AG10803 (cell line): ENCODE measurements at places on chromosomes 1 and 21.

- no peak for DNase-seq
These were observed 4.9 kb upstream of the GJB5 start for GRCh38 chr1:34749992-34750391.

DNA sequence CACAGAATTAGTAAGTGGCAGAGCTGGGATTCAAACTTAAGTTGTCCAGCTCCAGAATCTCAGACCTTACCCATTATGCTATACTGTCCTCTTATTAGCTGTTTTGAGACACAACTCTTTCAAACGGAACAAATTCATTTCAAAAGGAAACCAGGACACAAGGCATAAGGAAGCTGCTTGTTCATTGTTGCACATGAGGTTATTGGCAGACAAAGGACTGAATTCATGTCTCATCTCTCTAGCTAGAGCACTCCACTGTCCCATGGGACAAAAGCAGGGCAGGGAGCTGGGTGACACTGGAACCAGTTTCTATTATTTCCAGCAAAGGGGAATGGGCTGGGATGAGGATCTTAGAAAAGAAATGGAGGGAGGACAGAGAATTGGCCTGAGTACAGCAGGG lies 26.4 kb downstream of the CHI3L2 start:
- no peak for DNase-seq

DNA sequence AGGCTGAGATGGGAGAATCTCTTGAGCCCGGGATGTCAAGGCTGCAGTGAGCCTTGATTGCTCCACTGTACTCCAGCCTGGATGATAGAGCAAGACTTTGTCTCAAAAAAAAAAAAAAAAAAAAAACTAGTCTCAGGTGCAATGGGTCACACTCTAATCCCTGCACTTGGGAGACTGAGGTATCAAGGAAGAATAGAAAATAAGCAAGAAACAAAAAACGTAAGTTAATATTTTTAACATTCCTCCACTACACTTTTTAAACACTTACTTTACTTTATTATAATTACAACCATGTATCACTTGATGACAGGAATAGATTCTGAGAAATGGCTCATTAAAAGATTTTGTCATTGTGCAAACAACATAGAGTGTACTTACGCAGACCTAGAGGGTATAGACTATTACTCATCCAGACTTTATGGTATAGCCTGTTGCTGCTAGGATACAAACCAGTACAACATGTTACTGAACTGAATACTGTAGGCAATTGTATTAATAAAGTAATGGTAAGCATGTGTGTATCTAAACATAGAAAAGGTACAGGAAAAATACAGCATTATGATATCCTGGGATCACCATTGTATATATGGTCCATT lies 1244.1 kb upstream of the ADGRL4 start:
- DNase-seq: no peak

DNA sequence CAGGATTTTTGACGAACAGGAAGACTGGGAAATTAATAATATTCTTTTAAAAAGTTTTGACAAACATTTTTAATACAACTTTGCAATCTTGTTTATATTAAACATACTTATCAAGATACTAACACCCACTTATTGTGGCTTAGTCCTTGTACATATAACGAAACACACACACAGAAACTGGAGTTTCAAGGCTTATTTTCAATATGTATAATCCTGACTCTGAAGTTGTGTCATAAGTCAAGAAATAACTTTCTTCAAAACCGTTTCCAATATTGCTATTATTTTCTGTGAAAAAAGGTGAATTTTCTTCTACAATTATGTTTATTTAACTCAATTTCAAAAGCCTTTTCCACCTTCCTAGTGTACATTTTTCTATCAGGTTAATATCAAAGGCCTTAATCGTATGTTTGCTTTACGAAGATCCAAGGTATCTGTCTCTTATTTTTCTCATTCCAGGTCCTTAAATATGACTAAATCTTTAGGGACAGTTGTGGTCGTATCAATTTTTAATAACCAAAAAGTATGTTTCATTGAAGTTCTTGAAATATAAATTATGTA lies 1.8 kb downstream of the CDKN2C start:
- DNase-seq: no peak

DNA sequence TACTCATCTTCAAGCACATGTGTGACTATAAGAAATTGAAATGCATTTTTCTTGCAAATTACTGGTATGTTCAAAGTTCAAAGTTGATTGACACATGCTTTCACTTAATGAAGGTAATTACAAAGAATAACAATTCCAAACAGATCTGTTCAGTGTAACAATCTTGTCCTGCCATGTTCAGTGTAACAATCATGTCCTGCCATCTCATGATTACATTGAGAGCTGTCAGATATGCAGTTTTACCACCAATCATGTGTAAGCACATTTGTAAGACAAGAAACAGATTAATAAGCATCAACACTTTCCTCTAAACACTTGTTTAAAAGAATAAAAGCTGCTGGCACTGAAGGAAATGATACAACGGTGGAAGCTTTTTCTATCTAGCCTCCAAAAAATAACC lies 80.3 kb upstream of the ZNF281 start:
- DNase-seq: no peak

DNA sequence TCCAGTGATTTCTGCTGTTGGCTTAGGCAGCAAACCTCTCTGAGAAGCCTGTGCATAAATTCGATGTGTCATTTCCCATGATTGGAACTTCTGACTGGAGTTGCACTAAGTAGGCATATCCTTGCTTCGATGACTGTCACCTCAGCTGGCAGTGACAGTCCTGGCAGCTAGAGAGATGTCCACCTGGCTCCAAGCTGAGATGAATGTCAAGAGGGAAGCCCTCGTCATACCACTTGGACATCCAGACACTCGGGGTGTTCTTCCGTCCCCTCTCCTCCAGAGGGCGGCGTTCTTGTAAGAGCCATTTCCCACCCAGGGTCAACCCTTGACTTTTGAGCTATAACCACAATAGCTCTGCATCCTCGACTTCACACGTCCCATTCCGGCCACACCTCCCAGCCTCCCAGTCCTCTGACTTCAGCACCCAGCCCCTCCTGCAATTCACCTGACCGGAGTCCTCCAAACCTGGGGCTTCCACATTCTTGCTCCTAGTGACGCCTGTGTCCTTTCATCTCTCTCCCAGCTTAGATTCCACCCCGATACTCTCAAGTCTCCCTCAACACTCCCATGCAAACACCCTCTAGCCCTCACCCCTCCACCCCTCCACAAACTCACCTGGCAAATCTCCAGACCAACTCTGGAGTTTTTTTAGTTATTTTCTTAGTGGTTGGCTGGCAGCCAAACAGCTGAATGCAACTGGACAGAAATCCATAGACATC lies 17.3 kb downstream of the CA6 start:
- peak; percentile 42 for DNase-seq

- no peak for DNase-seq
These were observed 20.8 kb downstream of the LRRC52 start for GRCh38 chr1:165564561-165564960.

DNA sequence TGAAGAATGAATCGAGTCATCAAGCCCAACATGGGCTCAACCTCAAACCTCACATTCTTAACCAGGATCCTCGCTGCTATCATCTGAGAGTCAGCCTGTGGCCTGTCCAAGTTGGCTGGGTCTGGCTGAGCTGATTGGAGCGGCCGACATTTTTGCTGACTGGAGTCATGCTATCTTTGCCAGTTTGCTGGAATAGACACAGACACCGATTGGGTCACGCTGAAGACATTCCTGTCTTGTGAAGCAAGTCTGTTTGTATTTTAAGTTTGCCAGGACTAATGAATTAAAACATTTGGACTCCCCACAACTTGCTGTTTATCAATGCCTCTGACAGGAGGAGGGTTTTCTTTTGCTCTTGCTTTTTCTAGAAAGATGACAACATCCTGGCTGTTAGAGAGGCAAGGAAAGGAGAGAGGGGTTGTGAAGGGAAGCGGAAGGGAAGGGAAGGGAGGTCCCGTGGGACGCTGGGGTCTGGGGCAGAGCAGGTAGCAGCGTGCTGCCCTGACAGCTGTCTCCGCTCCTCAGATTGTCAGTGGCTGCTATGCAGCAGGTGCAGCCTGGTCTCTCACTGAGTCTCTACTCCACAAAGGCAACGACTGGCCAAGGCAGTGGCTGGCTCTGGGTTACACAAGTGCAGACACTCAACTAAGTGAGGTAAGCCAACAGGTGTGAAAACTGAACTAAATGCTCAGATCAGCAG lies at the start of gene MAP3K7CL:
TSS of gene MAP3K7CL (plus strand) at position 375 of the 700 bp plus-strand sequence. CDS start 2,701 bp downstream, outside the sequence.
- peak; percentile 100 for DNase-seq

DNA sequence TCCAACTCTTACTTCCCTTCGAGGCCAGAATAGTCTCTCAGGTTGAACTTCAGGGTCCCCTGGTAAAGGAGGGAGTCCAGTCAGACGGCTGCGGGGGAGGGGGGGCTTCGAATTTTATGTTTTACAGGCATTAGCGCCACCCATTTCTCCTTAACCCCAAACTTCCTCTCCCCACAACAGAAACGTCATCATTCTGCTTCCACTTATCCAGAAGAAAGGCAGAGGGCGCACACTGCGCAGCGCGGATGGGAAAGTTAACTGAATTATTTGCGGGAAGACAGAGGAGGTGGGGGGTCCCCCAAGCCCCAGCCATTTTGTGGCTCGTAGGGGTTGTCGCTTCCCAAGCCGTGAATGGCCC lies 529 bp upstream of the PRMT2 start:
- peak; percentile 90 for DNase-seq

DNA sequence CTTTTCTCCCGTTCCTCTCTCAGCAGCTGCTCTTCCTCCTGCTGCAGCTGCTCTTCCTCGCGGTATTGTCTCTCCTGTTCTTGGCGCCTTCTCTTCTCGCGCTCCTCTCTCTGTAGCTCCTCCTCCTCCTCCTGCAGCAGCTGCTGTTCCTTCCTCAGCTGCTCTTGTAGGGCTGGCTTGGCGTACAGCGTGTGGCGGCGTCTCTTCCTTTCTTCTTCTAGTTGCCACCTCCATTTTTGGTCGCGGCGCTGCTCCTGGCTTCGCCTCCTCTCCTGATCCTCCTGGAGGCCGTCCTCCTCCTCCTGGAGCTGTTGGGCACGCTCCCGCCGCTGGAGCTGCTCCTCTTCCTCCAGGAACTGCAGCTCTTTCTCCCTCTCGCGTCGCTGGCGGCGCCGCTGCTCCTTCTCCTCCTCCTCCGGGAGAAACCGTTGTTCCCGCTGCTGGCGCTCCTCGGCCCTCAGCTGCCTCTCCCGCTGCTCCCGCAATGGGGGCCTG lies 4.8 kb downstream of the TCHH start:
- DNase-seq: peak; percentile 48

DNA sequence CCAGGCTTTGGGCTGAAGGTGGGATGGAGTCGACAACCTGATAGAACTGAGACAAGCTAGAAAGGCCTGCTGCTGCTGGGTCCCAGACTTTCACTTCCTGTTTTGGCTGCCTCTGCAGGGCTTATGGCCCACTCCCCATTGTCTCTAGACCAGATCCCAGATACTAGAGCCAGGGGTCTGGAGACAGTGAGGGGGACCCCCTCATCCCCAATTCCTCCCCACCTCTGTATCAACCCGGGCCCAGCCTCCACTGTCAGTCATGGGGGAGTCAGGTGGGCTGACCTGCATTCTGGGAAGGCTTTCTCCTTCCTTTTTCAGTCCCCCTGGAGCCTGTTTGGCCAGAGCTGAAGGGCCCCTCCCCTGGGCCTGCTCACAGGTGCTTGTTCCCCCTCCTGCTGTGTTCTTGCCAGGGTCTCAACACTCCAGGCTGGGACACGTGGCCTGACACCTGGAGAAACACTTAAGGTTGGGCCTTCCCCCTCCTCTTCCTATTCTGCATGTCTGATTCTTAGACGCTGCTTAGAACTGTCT lies 18.0 kb upstream of the ETV3L start:
- DNase-seq: no peak

- peak; percentile 11 for DNase-seq
These were observed 10.5 kb downstream of the RO60 start for GRCh38 chr1:193069748-193070385.

DNA sequence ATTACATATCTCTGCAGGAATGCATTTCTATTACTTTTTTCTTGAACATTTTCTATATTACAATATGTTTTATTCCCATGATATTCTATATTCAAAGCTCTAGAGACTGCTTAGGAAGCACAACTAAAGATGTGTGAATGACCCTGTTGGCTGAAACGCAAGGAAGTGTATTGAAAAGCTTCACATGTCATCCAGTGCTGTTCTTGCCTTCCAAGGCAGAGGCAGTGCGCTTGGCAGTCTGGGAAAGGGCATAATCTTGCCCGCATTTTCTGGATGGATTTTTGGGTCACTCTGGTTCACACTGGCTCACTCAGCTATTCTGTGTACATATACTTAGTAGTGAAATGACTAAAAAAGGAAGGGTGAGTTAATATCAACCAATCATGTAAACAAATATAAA lies 262.4 kb downstream of the PTPRC start:
- DNase-seq: no peak

GRCh38 chr1:153498746-153499145 lies 37.0 kb downstream of the S100A6 start:
- no peak for DNase-seq

DNA sequence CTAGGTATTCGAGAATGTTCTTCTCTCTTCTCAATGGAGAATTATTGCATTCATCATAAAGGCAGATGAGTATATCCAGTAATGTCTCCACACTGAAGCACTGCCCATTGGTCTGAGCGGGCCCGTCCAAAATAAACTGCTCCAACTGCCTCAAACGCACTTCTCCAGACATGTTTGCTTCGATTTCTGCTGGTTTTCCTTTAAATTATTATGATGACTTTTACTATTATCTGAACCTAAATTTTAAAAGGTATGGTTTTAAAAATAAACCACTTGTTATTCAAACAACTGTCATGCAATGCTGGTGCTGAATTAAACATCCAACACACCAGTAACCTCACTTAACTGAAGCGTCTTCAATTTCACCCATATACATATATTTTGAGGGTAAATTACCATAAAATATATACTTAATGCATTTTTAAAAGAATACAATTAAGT lies 1.3 kb downstream of the CDC42BPA start:
- DNase-seq: peak; percentile 16

GRCh38 chr1:22021061-22021460 lies 19.6 kb downstream of the CELA3A start:
- no peak for DNase-seq

- DNase-seq: no peak
These were observed 27.5 kb upstream of the PLPPR4 start for GRCh38 chr1:99236756-99237155.

DNA sequence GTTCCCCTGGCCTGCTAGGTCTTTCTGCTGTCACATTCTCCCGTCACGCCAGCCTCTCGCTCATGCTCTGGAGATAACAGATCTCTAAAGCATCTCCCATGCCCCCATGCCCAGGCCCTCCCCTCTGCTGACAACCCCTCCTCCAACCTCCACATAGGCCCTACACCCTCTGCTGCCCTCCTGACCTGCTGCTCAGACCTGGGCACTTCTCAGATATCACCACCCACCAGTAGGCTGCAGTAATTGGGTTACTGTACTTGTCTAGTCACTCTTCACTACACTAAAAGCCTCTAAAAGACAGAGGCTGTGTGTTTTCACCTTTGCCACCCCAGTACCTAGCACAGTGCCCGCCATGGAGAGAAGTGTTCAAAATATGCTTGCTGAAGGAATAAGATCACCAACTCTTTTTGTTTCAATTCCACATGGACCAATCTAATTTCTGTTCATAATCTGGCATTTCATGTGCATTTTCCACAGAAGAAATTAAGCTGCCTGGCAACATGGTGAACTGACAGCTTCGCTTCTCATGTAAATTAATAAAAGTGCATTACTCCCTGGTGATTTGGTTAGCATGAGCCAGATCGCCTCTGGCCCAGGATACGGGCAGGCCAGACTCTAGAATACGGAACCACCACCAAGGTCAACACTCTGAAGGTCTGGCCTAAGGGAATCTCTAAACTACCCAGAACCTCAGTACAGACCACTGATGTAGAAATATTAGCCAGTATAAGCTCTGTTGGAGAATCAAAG lies 20.7 kb downstream of the LBR start:
- DNase-seq: no peak

GRCh38 chr1:159964144-159964543 lies 10.1 kb upstream of the SLAMF9 start:
- no peak for DNase-seq
